Fibroblast of mammary gland (primary cell): ENCODE measurements at places on chromosomes 7 and 10.
A peak's percentile ranks its signal among the peaks of the same experiment; 100 is the strongest.

- DNase-seq = no peak
These were observed 42.0 kb downstream of the COL1A2 start for GRCh38 chr7:94436700-94437099.

GRCh38 chr7:150524018-150524417 is 9.3 kb downstream of the GIMAP7 start:
- no peak for DNase-seq

DNA sequence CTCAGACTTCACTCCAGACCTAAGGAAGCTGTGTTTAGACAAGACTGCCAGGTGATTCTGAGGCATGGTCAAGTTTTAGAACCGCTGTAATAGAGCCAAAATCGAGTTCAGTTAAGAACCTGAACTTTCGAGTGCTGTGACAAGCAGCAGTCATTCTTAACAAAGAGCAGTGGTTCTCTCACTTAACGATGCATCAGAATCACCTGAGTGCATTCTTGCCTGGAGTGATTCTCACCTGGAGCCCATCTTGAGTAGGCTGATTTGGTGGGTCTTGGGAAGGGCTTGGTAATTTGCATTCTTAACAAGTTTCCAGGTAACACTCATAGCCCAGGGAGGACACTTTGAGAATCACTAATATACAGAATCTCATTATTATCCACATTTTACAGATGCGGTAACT is 44.7 kb downstream of the PLXNA4 start:
- no peak for DNase-seq

- no peak for DNase-seq
These were observed 60.3 kb upstream of the FEZF1 start for GRCh38 chr7:122364761-122365280.

DNA sequence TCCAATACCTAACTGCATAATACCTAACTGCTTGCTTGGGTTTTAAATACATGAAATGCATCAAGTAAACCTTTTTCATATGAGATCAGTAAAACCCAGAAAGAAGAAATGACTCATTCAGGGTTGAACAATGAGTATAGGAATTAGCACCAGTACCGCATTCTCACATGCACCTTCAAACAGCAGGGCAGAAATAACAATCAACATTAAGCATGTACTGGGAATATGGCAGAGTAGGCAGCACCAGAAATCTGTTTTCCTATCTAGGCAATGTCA is 850.3 kb upstream of the SORCS1 start:
- no peak for DNase-seq

DNA sequence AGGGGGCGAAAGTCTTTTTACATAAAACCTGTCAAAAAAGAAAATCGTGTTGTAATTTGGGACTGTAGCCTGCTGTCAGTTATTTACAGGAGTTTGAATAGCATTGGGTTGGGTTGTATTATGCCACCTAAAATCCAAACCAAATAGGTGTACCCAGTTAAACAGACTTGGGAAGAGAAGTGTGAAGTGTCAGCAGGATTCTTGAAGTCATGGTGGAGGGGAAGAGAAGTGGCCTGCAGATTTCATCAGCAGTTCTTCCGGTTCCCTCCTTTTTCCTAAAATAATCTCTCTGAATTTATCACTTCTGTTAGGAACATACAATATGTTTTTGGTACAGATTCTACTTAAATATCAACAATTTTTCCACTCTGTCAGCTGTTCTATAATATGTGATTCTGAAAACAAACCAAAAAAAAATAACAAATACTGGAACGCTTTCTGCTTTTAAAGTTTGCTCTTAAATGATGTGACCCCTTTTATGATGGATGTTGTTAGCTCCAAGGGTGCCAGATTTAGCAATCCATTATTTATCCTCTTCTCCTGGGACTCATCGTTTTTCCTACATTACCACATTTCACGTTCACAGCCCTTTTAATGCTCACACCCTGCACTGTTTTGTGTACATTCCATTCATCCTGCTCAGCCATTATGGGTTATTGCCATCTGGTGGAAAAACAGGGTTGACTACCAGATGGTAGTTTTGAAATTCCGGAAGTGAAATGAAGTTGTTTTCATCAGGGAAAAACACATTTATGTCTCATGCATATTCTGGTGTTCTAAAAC is 18.7 kb upstream of the ARHGAP12 start:
- DNase-seq = peak; percentile 94

DNA sequence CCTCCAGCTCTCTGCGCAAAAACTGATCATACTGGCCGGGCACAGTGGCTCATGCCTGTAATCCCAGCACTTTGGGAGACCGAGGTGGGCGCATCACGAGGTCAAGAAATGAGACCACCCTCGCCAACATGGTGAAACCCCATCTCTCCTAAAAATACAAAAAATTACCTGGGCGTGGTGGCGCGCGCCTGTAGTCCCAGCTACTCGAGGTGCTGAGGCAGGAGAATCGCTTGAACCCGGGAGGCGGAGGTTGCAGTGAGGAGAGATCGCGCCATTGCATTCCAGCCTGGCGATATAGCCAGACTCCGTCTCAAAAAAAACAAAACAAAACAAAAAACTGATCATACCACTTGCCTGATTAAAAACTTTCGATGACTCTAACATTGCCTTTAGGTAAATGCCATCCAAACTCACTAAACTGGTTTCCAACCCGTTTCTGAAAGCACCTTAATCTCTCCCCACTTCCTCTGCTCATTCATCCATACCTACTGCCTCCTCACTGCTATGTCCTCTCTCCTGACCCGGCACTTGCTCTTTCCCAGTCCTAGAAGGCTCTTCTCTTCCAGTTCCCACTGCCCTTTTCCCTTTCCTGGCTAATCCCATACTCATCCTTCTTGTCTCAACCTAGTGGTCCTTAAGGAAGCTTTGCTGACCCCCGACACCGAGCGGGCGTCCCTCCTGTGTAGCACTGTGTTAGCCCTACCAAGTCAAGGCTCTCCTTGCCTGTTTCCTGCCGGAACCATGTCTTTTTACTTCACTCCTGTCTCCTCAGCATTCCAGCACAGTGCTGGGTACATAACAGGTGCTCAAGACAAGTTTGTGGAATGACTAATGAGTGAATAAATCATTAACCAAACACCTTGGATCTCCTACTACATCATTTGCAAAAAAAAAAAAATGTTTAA is 686 bp upstream of the MIOS start:
- no peak for DNase-seq

DNA sequence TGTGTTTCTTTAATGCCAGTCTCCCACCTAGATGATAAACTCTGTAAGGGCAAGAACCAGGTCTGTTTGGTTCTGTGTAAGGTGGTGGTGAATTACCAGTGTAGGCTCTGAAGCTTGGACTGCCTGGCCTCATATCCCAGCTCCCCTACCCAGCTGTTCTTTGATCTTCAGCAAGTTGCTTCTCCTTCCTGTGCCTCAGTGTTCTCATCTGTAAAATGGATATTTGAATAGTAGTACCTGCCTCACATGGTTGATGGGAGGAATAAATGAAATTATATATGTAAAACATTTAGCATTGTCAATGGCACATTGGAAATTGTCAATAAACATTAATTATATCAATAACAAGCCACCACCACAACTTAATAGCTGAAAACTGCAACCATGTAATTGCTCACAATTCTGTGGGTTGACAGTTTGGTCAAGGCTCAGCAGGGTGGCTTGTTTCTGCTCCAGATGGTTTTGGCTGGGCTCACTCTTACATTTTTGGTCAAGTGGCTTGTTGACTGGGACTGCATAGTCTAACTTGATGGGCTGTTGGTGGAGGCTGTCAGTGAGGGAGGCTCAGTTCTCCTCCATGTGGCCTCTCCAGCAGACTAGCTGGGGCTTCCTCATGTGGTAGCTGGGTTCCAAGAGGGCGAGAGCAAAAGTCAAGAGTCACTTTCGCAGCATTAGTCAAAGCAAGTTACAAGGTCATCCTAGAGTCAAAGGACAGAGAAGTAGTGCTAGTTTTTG is 84.5 kb upstream of the DUSP5 start:
- DNase-seq = no peak
